DMS153 (cell line): ENCODE measurements at places on chromosomes 5 and 9.

DNA sequence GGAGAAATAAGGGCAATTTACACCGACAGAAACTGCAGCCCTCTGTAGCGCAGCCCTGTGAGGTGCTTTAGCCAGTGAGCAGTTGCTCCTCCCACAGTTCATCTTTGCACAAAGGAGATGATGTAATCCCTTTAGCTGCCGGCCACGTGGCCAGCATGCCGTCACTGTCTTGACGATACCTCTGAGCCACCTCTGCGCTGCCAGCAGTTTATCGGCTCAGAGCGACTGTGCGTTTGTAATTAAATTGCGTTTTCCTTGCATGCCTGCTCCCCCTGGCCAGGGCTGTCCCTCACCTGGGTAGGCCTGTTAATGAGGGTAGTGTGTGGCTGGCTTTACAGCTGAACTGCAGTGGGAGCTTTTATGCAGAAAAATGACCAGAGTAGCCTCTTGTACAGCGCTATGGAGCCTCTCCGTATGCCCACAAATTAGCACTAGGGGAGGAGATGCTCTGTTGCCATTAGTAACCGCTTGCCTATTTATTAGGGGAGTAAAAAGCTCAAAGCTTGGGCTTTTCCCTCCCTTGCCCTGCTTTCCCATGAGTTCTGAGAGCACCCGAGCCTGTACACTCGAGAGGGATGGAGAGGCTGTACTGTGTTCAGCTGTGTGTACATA, 107.0 kb downstream of the TRIO start:
- peak; percentile 87 for DNase-seq

DNA sequence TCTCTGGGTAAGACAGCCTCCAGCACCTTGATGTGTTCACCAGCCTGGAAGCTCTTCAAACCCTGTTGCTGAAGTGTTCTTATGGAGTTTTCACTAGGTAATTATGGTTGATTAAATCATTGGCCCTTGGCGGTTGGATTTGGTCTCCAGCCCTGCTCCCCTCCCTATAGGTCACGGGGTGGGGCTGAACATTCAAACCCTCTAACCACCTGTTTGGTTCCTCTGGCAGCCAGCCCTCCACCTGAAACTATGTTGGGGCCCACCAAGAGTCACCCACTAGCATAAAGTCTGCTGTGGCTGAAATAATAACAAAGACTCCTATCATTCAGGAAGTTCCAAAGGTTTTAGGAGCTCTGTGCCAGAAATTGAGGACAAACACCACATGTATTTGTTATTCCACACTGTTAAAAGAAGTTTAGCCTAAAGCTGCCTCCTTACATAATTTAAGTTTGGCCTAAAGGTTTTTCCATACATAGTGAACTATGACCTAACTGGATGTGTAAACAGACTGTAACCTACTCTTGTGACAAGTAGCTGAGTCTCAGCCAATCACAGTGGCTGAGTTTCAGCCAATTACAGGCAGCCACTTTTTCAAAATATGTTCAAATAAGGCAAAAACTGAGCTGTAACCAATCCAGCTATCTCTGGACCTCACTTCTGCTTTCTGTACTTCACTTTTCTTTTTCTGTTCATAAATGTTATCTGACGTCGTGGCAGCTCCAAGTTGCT, 34.8 kb downstream of the TMEM252 start:
- no peak for DNase-seq

- no peak for DNase-seq
Observed at GRCh38 chr5:141665995-141666940, 15.1 kb upstream of the FCHSD1 start.

GRCh38 chr9:88871669-88872068, 119.6 kb upstream of the S1PR3 start:
- no peak for DNase-seq

DNA sequence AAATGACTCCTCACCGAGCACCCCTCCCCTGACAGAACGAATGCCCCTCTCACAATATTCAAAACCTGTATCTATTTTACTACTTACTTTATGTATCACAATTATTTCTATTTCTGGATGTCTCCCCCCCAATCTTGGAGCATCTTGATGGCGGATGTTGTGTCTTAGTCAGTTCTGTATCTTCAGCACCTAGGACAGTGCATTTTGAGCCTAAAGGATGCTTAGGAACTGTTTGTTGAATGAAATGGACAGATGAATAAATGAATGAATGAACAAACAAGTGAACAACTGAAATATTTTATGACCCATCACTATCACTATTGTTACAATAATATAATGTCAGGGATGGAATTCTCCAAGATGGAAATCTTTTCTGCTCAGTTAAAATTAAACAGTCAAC, 295.7 kb downstream of the DNAH5 start:
- DNase-seq = no peak

DNA sequence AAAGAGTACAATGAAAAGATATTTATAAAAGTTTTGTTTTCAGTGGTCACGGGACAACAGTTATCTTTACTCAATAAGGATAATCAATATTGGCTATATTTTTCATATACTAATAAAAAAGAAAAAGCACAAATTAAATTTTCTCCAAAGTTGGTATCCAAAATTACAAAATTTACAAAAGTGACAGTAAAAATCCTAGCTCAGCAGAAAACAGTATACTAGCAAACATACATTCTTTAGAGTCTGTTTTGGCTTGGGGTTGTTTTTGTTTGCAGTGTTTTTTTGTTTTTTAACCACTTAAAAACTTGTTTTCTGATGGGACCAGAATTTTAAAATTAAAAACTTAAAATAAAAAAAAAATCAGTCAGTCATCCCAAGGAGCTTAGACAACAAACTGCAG, 183.2 kb downstream of the DENND1A start:
- no peak for DNase-seq

DNA sequence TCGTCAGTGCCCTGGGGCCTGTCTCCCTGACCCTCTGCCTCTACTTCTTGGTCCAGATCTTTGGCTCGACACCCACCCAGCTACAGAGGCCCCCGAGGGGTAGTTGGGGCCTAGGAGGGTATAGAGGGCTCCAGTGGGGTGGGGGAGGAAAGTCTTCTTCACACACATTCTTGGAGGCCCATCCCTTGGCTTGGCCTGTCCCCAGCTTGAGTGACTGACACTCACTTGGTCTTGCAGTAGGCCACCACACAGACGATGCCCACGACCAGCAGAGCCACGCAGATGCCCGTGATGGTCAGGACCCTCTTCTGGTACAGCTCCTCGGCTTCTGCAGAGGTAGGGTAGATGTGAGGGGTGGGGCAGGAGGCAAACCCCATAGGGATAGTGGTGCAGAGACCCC, 59.8 kb downstream of the PSD2 start:
- no peak for DNase-seq

- peak; percentile 44 for DNase-seq
Observed at GRCh38 chr9:68669218-68669617, 35.8 kb upstream of the PIP5K1B start.

GRCh38 chr5:114308017-114308416, 53.9 kb upstream of the KCNN2 start:
- DNase-seq = no peak

DNA sequence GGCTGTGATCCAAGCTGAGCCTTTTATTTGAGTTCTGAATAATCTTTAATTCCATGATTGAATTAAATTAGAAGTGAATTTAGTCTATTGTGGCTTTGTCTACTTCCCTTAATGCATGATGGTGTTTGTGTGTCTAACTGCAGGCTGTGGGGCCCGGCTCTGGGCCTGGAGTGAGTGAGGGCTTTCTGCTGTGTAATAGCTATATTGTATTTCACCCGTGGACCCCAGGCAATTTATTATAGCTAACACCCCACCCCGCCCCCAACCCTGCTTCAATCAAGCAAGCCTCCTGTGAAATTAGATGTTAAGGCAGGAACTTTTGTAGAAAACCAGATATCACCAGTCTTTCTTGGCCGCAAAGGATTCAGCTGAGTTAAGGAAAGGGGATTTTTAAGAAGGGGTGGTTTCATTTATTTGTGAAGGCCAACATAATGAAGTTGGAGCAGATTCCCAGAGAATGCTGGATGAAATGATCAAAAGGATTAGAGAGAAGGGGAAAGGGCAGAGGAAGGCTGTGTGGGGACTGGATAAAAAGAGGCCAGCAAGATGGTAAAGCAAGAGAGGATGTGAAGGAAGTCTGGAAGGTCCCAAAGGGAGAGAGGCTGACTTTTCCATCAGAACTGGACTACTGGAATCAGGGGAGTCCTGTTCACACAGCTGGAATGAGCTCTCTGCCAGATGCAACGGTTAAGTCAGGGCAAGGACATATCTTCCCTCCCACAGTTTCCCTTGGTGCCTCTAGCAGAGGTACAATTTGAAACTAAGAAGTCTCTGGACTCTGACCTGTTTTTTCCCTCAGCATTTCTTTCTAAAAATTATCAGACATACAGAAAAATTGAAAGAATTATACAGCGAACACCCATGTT, 125.3 kb upstream of the SAP30L start:
- DNase-seq = no peak

DNA sequence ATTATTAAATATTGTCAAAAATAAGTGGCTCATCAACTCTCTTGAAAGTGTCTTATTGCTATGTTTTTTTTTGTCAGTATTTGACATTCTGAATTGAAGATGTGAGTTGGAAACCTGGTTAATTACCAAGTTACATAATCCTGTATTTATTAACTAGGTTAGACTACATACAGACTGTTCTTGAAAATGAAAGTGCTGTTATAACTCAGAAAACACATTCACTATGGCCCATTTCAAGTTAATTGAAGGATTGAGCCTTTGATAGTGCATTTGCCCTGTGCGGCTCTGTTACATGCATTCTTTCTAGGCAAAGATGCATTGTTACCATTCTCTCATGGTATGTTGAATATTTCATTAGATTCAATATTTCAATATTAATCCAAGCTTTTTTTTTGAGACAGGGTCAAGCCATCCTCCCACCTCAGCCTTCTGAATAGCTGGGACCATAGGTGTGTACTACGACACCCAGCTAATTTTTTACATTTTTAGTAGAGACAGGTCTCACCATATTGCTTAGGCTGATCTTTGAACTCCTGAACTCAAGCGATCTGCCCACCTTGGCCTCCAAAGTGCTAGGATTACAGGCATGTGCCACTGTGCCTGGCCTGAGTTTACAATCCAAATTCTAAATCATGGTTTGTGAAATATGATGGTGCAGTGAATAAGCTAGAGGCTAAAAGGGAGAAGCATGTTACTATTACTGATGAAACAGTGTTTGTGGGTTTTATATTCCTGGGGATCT, 10.0 kb downstream of the CTNNA1 start:
- no peak for DNase-seq

DNA sequence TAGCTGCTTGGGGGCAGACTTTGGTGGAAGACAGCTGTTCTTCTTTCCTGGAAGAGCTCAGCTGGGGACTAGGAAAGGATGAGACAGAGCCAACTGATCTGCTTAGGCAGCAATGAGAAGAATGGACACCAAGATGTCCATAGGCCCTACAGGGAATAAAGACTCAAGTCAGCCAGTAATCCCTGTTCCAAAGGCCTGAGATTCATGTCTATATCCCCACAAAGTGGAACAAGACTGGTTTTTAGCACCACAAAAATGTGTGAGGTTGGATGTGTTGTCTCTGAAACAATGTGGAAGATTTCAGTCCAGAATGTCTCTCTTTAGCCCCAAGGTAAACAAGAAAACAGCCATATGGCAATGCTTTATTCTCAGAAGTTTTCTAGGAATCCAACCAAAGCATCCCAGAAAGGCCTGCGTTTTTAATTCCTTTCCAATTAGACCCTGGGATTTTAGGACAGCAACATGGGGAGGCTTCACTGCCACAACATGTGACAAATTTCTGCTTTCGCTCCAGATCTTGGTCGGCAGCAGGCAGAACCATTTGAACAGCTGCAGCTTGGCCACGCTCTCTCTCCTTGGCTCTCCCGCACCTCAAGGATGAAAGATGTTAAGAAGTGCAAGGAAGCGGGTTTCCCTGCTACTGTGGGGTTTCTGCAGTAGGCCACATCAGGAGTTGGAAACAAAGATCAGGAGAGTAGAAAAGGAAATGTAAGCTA, 245.1 kb downstream of the FSTL4 start:
- DNase-seq = no peak
